ENCODE measurements at places on chromosomes 3 and 15.

GRCh38 chr3:148789906-148790305 lies 37.7 kb upstream of the CPB1 start:
- DNase-seq: no peak

GRCh38 chr3:10855871-10856662 lies 40.0 kb downstream of the SLC6A11 start:
- no peak for DNase-seq

DNA sequence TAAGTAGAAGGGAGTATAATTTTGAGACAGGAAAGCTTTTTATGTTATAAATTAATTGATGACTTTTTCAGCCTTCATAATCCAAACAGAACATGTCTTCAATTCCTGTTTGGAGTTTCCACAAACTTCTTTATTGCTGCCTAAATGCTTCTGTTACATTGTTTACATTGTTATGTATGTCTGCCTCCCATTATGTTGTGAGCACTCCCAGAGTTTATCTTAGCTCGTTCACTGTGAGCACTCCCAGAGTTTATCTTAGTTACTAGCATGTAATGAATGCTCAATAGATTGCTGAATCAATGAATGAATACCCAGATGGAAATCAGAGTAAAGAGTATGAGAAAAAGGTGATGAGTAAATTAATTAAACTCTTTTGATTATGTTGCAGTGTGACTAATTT lies 1178.0 kb downstream of the ROBO1 start:
- no peak for DNase-seq

DNA sequence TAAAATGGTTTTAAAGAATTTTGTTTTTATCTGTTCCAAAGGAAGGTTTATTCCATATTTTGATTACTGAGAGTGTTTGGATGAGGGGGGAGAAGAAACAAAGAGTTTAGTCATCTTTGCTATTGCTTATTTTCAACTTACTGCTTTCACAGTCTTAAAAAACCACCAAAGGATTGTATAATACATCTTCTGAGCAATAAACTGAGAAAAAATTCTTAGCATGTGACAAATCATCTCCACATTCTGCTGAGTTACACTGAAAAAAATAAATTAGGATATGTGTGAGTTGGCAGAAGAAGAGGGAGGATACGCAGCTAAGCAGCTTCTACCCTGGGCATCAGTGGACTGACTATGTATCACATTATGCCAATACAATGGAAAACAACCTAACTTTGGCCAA lies 23.2 kb upstream of the ACTC1 start:
- DNase-seq: no peak

GRCh38 chr3:57446318-57446841 lies 97.8 kb downstream of the DNAH12 start:
- no peak for DNase-seq

DNA sequence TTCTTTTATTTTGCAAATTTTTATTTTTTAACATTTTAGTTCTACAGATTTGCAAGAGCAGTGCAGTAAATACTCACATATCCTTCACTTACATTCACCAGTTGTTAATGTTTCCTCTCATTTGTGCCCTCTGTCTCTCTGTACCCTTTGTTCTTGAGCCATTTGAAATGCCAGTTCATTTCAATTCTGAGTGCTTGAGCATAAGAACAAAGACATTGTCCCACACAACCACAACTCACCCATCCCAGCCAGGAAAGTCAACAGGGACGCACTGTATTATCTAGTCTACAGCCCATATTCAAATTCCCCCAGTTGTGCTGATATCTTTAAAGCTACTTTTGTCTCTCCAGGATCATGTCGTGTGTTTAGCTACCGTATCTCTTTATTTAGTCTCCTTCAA lies 141.4 kb upstream of the SLC6A11 start:
- DNase-seq: no peak

DNA sequence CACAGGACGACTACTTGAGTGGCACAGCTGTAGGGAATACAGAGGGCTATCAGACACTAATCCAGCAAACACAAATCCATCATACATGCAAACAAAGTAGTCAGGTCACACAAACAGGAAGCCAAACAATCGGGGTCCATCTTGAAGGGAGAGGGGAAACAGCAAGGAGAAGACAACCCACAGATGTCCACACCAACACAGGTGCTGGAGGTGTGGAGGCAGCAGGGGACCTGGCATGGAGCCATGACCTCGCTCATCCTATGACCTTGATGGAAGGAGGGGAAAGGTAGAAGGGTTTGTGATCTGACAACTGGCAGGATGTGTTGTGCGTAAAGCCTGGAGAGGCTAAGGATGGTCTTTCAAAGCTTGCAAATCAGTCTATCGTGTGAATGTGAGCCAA lies 39.9 kb upstream of the SKOR1 start:
- DNase-seq: no peak

DNA sequence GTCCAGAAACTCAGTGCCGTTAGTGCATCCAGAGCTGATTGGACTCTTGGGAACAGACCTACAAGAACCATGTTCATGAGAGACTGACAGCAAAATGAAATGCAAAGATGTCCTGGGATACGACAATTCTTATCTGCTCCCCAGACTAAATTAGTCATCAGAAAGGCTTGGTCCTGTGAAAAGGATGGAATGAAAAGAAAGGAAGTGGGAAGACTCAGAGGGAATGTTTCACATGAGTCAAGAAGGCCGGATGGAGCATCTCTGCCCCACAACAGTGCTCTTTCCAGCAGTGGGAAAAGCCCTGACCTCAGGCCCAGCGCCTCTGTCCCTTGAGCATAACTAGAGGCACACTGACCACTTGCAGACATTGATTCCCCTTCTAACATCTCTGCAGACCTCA lies 39.3 kb upstream of the UACA start:
- DNase-seq: no peak

- DNase-seq: peak; percentile 44
These were observed 26.5 kb downstream of the KLF13 start for GRCh38 chr15:31352911-31353811.

GRCh38 chr3:188749010-188749617 lies 422.7 kb upstream of the TPRG1 start:
- DNase-seq: no peak

GRCh38 chr15:81945014-81945615 lies 100.7 kb downstream of the MEX3B start:
- DNase-seq: no peak

- no peak for DNase-seq
These were observed 9.4 kb upstream of the SMCO1 start for GRCh38 chr3:196524527-196524926.

GRCh38 chr3:72964633-72965032 lies 32.0 kb upstream of the PPP4R2 start:
- no peak for DNase-seq

DNA sequence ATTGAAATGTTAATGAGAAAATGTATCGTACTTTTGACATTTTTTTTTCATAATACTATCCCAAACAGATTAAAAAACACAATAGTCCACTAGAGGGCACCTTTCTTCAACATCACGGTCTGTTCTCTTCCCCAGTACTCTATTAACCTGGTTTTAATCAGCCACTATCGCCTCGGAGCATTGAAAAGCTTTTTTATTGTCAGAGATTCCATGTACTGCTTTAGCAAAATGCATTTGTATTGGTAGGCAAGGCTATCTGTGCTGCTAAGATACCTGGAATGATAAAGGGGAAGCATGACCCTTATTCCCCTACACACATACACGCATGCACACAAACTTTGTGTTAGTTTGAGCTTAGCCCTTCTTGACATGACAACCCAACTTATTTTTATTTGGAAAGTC lies 160.1 kb upstream of the IL12A start:
- DNase-seq: no peak

- DNase-seq: no peak
These were observed 17.2 kb downstream of the TSEN2 start for GRCh38 chr3:12501360-12502020.

DNA sequence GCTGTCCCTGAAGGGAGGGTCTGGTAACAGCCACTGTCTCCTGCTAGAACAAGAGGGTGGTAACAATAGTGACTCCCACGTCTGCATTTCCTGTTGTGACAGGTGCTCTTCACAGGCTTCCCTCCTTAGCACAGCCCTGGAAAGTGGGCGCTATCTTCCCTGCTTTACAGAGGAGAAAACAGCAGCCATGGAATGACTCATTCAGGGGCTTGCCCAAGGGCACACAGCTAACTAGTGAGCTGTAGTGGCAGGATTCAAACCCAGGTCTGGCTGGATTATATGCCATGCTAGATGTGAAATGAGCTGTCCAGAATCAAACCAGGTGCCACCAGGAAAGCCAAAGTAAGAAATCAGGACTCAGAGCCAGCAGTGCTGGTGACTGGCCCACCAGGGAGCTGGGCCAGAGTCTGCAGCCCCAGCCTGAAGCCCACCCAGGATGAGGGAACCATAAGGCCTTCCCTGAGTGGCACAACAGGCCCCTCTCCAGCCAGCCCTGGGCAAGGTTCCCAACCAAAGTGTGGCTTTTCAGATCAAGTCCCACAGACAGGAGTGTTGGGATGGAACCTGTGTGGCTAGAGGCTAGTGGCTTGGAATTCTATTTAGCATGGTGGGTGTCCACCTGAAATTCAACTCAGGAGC lies 102.4 kb downstream of the ETFA start:
- no peak for DNase-seq

- no peak for DNase-seq
These were observed 38.8 kb upstream of the RNF7 start for GRCh38 chr3:141699324-141699723.

- no peak for DNase-seq
These were observed 227.0 kb downstream of the CPNE4 start for GRCh38 chr3:131807822-131808221.

DNA sequence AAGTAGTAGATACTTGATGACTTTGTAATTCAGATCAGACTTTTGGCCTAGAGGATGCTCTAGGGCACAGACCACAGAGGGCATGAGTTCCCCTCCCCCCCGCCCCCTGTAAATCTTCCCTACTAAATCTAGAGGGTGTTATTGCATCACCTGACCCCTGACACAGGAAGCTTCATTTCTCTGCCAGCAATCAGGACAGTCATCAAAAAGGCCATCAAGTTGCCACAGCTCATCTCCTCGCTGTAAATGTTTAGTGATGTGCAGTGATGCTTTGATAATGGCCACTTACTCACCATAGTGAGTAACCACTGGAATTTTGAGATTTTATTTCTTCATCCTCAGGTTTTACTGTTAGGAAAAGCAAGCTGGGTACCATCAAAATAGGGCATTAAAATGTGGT lies 289.2 kb upstream of the CHRM5 start:
- DNase-seq: no peak

GRCh38 chr3:131541288-131541687 lies 38.5 kb upstream of the MRPL3 start:
- DNase-seq: no peak

DNA sequence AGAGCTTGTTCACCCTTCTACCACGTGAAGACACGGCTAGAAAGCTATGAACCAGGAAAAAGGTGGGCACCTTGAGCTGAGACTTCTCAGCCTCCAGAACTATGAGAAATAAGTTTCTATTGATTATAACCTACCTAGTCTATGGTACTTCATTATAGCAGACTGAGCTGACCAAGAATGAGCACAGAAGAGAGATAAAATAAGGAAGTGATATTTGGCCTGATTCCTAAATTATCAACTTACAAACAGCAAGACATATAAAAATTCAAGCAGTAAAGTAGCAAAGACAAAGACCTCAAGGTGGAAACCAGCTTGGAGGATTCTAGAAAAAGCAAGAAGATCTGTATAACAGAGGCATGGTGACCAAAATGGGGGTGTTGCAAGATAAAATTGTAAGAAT lies 63.9 kb upstream of the OSTN start:
- DNase-seq: no peak

GRCh38 chr15:100645671-100646070 lies 43.3 kb downstream of the ASB7 start:
- no peak for DNase-seq

DNA sequence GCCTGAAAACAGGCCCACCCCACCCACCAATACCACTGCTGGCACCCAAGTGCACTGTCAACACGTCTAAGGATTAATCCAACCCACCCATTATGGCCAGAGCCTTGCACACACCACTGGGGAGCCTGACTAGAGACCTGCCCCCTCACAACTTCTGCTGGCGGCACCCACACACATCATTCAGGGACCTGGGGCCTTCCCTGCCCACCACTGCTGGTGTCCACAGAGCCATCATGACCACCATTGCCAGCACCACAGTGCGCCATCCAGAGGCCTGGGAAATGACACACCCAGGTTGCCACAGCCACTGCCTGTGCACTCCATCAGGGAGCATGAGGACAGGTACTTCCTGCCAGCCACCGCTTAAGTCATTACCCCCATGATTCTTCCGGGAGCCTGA lies 67.0 kb upstream of the IMPG2 start:
- no peak for DNase-seq

DNA sequence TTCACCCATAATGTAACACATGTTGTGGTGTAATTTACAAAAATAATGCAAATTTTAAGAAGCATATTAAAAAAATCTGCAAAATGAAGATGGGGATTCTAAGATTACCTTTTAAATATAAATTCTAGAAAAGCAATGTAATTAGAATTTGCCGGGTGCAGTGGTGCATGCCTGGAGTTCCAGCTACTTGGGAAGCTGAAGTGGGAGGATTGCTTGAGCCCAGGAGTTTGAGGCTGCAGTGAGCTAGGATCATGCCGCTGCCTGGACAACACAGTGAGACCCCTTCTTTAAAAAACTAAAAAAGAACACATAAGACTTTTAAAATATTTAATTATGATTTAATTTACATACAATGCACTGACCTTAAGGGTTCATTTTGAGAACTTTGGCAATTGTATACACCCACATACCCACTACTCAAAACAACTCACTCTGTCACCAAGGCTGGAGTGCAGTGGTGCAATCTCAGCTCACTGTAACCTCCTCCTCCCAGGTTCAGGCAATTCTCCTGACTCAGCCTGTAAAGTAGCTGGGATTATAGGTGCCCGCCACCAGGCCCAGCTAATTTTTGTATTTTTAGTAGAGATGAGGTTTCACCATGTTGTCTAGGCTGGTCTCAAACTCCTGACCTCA lies 134.0 kb upstream of the TBL1XR1 start:
- DNase-seq: no peak

DNA sequence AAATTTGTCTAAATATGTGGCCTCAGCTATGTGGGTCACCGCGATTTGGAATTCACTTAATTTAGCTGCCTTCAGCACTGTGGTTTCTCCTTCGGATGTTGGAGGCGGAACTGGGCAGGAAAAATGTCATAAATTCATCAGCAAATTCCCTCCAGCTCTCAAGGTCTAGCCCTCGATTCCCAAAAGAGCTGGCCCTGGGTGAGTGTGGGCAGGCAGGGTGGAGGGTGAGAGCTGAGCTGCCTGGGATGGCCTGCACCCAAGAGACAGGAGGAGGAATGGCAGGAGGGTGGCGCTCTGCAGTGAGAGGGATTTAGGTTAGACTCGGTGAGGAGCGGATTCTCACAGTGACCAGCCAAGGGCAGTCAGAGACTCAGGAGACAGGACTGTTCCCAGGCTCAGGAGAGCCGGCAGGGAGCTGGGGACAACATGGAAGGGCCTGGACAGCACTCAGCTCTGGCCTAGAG lies 57.1 kb downstream of the FEM1B start:
- DNase-seq: no peak

All from pulmonary artery endothelial cell (primary cell).